ENCODE measurements at places on chromosomes 5 and 9. TPM values are rescaled to one million over a fixed set of nuclear protein-coding genes. Genes with fewer than 3 reads are reported as not detected.

The LEAP2 gene
- 2.9 TPM for total RNA-seq

The CACFD1 gene
- total RNA-seq = 3.4 TPM

- DNase-seq = no peak
Observed at GRCh38 chr9:124074746-124075145, 63.2 kb downstream of the LHX2 start.

GRCh38 chr9:80841888-80842287, 847.5 kb downstream of the TLE1 start:
- DNase-seq = no peak

DNA sequence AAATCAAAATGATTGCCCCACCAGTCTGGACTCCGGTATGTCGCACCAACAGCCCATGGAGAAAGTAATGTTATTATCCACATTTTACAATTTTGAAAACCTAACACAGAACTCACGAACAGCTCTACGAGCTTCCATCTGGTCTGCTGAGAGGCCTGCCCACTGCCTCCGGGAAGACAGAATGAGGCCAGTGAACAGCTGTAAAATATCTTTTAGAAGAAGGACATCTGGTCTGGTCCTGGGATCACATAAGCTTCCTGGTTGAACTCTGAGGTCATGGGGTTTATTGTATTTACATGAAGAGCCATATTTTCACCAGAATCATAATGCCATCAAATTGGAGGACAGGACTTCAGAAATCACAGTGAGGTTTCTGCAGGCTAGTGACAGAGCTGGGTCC, 89.0 kb downstream of the FRMD3 start:
- DNase-seq = no peak

The IFNK gene
- total RNA-seq = not detected

- DNase-seq = no peak
Observed at GRCh38 chr5:166957782-166958181, 1333.7 kb upstream of the WWC1 start.

DNA sequence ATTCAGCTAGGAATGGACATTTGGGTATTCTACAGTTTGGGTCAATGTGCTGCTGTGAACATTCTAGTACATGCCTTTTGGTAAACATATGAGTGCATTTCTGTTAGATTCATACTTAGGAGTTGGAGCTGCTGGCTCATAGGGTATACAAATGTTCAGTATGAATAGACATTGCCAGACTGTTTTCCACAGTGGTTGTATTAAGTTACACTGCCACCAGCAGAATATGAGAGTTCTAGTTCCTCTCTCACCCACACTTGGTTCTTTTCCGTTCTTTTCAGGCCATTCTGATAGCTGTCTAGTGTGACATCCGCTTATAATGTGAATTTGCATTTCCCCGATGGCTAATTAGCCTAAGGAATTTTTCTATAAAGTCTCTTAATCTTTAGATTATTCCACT, 25.0 kb downstream of the STOM start:
- no peak for DNase-seq

DNA sequence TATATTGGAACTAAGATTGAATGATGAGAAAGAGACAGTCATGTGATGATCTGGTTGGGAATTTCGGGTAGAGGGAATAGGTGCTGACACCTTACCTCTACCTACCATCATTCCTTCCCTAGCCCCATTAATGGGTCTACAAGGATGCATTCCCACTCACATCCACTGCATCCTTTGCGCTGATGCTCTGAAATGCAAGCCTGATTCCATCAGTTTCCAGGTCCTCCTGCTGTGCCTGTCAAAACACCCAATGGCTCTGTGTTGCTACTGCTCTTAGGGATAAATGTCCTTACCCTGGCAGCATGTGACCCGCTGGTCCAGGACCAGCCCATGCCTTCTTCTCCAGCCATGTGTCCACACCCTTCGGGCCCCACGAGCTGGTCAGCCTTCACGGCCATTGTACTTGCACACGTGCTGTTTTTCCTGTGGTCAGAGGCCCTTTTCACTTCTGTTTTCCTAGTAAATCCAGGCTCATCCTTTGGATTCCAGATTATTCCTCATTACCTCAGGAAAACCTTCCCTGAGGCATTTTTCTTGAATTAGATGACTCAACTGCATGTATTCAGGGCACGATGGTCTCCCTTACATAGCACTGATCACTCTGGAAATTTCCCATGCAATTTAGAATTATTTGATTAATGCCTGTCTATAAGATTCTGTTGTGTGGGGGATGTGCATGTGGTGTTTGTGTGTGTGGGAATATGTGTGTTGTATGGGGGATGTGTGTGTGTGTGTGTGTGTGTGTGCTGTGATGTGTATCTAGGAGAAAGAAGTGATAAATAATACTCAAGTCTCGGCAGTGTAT, 185.0 kb downstream of the DIRAS2 start:
- no peak for DNase-seq

- DNase-seq = no peak
Observed at GRCh38 chr5:59565551-59565950, 328.0 kb downstream of the PDE4D start.

The AGXT2 gene
- total RNA-seq = not detected

The CARD6 gene
- total RNA-seq = 6.6 TPM

The IL13 gene
- not detected for total RNA-seq

The CTXN3 gene
- not detected for total RNA-seq

GRCh38 chr5:9401786-9402472, 143.9 kb downstream of the SEMA5A start:
- DNase-seq = peak; percentile 89

- peak; percentile 82 for DNase-seq
Observed at GRCh38 chr5:107425541-107426031, 245.2 kb downstream of the EFNA5 start.

GRCh38 chr5:56147659-56148230, 85.4 kb downstream of the ANKRD55 start:
- DNase-seq = no peak

DNA sequence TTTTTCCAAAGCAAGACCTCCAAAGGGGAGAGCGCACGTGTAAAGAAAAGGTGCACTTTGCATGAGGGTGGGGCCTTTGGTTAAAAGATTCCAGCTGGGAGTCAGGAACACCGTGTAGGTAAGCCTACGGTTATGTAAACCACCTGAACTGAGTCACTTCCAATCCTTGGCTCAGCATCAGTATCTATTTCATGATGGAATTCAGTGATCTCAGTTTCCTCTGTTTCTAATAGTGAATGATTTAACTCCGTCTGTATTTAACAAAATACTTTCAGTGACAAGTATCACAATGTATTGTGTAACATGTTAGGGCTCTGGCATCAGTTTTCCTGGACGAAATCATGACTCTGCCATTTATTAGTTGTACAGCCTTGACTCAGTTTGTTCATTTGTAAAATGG, 1.3 kb upstream of the SVEP1 start:
- peak; percentile 86 for DNase-seq

The PDCD1LG2 gene
- total RNA-seq = 1.8 TPM
